ENCODE measurements at places on chromosomes 4 and X.

DNA sequence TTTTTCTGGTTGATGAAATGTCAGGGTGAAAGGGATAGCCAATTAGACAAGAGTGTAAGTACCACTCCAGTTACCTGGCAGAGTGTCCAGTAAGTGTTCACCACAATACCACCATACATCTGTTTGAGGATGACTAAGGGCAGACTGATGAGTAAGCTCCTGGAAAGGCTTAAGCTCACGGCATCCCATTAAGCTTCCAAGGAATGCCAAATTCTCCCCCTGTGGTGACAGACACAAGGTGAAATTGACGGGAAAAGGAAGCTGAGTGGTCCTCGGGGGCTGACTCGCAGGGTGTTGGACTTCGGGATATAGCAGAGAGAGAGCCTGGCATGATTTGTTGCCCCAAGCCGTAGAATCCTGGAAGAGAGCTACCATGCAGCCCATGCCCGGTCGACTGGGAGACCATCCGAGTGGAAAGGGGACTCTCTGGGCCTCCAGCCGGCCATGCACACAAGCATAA, 7.6 kb upstream of the BST1 start:
- no peak for DNase-seq

GRCh38 chr4:20331642-20332041, 79.9 kb downstream of the SLIT2 start:
- no peak for DNase-seq

DNA sequence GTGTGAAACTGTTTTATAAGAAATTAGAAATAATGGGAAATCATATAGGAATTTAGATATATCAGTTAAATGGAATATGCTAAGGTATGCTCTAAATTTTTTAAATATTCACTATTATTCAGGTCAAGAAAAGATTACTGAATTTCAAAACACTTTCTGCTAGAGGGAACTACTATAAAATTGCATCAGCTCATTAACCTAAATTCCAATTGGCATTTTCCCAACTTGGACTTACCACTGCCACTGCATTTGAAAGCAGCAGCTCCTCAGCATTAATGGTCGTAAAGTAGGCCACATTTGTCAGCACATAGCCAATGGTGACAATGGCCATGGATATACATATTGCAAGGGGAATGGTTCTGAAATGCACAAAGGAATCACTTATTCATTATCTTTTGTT, 57.3 kb downstream of the SLC7A11 start:
- no peak for DNase-seq

DNA sequence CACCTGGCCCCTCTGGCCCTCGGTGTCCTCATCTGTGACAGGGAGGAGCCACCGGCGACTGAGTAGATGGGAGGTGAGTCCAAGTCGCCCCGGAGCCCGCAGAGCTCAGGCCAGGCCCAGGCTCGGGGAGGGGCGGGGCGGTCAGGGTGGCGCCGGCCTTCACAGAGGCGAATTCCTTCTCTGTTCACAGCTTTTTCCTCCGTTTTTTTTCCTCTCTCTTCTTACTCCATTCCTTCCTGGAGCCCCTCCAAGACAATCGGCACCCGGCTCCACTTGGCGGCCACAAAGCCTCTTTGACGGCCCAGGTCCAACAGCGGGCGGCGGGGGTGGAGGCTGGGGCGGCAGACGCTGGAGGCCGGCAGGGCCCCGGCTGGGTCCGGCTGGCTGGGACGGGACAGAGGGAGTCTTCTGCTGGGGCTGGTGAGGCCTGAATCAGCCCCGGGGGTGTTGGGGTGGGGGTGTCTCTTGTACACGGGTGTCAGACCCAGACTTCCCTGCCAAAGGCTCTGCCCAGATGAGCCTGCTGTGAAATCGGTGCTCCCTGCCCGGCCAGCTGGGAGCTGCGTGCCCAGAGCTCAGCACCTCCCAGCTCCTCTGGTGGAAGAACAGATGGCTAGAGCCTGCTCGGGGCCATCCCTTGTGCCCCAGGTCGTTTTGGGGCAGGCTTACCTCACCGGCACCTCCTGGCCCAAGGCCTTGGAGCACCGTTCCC, 22.6 kb downstream of the FGFRL1 start:
- no peak for DNase-seq

DNA sequence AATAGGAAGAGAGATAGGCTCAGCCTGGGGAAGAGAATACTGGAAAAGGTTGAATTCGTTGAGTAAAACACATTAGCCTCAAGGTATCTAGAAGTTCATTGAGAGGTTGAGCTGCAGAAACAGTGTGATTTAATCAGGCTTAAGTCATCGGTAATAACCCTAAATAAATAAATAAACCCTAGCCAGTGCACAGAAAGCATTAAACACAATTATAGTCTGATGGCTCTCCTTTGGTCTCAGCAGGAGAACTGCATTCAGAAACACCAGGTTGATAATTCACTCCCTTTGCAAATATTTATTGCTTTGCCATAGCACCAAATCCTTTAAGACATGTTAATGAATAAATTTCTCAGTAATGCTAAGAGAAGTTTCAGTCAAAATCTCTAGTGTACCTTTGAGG, 9.6 kb downstream of the DCX start:
- DNase-seq = no peak
